ENCODE measurements at places on chromosomes 1 and 21.

- no peak for DNase-seq
These were observed 134.7 kb downstream of the HLX start for GRCh38 chr1:221013691-221014660.

DNA sequence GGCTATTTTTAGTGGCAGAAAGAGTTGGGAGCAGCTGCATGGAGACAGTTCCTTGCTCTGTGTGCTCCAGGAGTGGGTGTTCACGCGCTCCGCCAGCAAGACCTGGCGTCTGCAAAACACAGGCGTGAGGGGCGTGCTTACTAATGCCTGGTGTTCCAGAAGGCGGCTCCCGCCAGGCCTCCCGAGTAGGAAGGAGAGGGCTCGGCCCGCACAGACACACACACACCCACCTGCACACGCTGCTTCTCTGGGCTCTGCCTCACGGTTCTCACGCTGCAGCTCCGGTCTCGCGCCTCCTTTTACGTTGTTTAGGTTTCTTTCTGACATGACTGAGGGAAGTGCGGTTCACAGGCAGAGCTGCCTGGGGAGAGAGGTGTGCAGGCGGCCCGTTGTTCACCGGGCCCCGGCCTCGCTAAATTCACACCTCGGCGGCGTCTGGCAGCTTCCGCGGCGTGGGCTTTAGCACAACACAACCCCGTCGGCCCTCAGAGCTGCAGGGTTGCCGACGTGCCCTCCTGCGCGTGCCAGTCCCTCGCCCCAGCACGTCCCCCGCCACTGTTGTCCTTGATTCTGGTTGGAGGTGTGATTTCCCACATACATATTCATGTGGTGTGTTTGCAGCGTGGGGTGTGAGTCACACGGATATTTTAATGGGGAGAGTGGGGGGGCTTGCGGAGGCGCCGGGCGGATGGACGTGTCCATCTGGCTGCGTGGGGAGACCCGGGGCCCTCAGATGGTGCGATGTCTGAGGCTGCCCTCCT is 77.0 kb downstream of the SKI start:
- DNase-seq, result no peak

DNA sequence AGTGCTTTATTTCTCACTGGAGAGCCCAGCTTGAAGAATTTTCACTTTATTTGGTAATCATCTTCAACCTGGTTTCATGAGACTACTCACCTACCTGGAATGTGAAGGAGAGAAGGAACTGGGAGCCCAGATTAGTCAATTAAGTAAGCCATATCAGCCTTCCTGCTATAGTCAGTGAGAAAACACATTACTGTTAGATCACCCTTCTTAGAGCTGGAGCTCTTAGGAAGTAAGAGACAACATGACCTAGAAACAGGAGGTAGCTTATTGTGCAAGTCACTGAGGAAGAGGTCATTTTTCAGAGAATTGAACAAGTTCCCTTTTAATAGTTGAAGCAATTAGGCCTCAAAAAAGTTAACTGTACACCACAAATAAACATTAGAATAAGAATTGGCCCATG is 49.2 kb upstream of the TEKT2 start:
- DNase-seq, result peak; percentile 73

GRCh38 chr1:90391126-90391525 is 326.0 kb downstream of the BARHL2 start:
- no peak for DNase-seq

DNA sequence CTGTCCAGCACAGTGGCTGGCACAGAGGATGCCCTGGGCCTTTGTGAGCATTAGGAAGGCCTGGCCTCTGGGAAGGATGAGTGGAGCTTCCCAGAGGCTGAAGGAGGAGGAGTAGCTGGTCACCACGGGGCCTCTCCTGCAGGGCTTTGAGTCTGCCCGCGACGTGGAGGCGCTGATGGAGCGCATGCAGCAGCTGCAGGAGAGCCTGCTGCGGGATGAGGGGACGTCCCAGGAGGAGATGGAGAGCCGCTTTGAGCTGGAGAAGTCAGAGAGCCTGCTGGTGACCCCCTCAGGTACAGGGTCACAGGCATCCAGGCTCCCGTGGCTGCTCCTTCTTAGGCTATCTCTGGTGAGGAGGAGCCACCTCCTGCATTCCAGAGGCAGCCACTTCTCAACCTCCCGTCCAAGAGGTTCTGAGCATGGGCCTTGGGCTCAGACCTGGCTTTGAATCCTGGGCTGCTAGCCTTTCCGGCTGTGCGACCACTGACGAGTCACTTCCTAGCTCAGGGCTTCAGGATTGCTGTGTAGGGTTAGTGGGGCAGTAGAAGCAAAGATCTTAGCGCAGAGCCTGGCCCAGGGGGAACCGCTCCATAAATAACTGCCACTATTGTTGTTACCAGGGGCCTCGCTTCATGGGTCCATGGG is 14.0 kb downstream of the SESN2 start:
- no peak for DNase-seq

DNA sequence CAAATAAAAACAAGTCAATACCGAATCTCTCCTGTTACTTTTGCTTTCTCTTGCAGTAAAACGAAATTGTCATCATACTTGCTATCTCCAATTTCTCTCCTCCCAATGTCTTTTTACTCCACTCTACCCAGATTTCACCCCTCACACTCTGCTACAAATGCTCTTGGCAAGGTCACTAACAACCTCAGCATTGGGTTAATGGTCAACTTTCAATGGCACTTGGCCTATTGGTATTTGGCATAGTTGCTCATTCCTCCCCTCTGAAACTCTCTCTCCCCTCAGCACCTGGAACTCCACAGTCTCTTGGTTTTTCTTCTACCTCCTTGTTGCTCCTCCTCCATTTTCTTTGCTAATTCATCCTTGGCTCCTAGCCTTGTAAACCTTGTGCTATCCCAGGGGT is 367.3 kb downstream of the PTPRU start:
- no peak for DNase-seq

Data from bone marrow (tissue), 2 donors.